Small intestine (tissue), 16 donors: ENCODE measurements at places on chromosomes 4 and X. TPM values are rescaled to one million over a fixed set of nuclear protein-coding genes. Genes with fewer than 3 reads are reported as not detected.

Gene MOB1B
- 1.4 TPM for polyA plus RNA-seq

- DNase-seq, result peak; percentile 80
These were observed at the start of gene WDR45 for GRCh38 chrX:49079489-49080428. TSS of gene WDR45 (minus strand) at chrX:49079887. CDS start at chrX:49078095, 1,792 bp downstream.

Gene CDKL2
- 0.33 TPM for polyA plus RNA-seq

DNA sequence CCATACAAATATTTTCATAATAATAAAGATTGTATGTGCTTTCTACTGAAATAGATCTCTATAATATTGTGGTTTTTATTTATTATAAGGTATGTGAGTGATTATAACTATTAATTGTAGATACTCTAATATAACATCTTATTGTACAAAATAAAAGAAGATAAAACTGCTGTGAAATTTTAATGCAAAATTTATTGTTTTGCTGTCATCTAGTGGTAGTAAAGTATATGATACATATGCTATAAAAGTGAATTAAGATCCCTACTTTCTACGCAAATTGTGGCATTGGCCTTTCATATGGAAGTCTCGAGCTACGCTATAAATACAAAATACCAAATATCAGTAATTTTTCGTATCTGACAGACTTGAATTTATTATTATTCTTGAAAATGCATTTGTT, 19.3 kb downstream of the YIPF7 start:
- no peak for DNase-seq

GRCh38 chr4:3320361-3321023, 27.7 kb downstream of the RGS12 start:
- DNase-seq, result no peak
